KG1 (cell line): ENCODE measurements at places on chromosomes 3 and 15.

- no peak for DNase-seq
Observed at GRCh38 chr3:161894657-161895056, 398.0 kb downstream of the OTOL1 start.

DNA sequence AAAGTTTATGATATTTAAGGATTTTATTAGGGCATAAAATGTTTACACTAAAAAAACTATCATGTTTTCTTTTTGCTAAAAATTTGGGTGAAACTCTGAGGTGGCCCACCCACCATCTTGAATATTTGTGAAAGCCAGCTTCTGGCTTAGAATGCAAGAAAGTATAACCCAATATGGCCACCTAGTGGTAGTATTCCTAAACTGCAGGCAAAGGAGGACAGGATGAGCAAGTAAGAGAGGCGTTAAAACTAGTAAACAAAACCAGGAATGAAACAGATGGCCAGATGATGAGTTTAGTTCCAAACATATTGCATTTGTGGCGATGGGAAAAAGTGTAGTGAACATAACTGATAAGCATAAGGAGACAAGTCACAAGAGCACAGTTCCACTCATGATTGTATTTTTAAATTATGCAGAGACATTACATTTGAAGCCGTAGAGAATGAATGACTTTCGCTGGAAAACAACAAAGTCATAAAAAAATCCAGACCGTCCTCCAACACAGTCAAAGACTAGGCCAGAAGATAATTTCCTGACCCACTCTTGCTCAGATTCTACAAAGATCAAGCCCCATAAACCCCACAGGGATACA lies 103.3 kb upstream of the PRTG start:
- peak; percentile 13 for DNase-seq

DNA sequence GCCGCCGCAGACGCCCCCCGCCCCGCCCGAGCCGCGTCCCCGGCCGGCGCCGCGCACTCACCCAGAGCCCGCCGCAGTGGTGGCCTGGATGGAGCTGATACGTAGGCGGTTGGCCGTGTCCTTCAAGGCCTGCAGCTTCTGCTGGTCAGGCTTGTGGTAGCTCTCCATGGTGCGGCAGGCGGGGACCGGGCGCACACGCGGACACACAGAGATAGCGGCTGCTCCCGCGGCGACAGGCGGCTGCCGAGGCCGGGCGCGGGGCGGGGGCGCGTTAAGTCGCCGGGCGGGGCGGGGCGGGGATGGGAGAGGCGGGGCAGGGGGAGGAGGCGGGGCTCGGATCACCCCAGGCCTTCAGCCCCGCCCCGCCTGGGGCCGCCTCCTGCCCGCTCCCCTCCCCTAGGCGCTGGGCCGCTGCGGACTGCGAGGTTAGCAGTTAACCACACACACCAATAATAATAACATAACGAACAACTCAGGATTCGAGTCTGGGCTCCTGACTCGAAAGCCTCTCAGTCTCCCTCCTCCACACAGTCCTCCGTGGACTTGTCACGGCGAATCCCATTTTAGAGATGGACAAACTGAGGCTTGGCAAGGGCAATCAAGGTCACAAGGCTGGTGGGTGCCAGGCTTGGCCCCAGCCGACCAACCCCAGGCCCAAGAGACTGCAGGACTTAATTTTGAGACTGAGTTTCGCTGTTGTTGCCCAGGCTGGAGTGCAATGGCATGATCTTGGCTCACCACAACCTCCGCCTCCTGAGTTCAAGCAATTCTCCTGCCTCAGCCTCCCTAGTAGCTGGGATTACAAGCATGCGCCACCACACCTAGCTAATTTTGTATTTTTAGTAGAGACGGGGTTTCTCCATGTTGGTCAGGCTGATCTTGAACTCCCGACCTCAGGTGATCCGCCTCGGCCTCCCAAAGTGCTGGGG lies at the start of gene TKT:
Gene TKT (minus strand): TSS at position 248 of the 929 bp plus-strand sequence. CDS start 80 bp downstream, at position 168.
- peak; percentile 76 for DNase-seq

DNA sequence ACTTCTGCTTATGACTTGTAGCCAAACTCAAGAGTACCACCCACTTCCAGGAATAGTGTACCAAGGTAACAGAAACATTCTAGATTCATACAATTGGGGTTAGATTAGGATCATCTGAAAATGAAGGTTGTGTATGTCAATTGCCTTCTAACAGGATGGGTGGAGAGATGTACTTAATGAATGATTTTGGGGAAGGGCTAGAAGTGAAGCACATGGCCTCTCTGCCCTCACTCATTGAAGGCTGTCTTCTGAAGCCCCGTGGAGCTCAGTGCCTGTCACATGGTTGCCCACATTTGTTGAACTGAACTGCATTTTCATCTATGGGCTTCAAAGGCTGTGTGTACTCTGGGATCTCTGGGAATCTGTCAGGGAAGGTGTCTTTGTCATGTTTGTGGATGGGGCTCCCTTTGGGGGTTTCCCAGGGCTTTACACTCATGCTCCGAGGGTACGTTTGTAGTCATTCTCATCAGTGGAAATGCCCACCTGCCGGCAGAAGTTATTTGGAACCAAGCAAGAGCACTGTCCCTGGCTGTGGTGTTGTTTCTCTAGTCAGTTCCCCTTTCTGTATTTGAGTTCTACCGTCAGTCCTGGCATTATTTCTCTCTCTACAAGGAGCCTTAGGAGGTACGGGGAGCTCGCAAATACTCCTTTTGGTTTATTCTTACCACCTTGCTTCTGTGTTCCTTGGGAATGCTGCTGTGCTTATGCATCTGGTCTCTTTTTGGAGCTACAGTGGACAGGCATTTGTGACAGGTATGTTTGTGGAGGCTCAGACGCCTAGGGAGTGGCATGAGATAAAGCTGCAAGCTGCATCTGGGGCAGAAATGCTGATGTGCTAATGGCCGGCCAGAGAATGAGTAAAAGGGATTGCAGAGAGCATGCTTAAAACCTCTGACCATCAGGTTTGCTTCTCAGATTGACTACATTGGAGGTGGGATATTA lies 22.4 kb downstream of the CD86 start:
- no peak for DNase-seq

GRCh38 chr3:29694783-29695182 lies 413.9 kb downstream of the RBMS3 start:
- no peak for DNase-seq

DNA sequence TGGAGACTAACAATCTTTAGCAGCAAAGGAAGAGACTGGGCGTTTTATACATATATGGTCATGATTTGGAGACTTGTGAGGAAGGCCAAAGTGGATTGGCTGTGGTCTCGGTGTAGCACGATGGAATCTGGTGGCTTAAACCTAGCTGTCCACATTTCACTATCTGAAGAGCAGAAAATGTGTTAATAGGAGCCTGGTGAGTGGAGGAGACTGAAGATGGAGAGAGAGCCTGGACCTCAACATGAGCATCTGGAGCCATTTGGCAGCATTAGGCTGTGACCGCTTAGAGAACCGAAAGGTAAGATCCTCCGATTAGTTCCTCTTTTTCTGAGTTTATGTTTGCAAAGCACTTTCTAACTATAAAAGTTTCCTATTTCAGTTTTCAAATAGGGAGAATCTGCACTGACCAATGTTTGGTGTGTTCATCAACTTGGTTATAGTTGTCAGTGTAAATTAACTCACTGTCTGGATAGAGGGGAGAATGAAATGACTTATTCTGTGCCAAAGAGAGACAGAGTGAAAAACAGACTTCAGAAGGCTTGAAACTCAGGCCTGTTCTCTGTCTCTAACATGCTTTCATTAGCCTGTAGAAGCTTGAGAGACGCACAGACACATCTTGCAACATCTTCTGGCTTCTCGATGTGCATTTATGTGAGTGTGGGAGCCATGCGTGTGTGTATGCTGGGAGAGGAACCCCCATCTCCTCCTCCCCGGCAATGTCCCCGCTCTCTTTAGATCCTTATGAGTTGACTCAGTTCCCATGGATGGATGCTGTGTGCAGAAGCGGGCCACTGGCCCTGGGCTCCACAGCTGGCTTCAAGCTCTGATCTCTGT lies 244.7 kb upstream of the TBL1XR1 start:
- DNase-seq = peak; percentile 28

DNA sequence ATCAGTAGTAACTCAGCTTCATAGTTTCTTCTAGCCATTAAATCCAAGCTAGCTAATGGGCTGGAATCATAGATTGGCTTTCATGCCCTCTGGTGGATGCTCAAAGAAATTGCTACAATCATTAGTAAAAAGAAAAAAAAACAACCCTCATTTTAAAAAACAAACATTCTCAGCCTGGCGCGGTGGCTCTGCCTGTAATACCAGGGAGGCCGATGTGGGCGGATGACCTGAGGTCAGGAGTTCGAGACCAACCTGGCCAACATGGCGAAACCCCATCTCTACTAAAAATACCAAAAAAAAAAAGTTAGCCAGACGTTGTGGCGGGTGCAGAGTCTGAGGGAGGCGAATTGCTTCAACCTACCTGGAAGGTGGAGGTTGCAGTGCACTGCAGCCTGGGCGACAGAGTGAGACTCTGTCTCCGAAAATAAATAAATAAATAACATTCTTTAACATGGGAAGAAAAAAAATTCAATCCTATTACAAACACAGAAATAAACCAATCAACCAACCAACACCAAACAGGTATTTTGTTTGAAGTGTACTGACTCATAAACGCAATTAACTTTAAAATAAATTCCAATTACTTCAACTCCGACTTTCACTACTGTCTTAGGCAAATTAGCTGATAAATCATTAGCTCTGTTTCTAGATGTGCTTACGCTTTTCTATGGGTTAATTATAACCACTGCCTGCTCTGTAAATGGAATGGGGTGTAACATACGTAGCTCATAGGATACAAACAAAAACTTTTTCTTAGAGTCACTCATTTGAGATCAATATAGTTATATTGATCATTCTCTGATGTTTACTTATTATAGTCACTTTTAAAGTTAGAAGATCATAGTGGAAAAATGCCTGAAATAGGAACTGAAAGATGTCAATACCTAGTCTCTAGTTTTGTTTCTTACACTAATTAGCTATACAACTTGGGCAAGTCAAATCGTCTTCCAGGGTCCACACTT lies 24.9 kb downstream of the TMEM207 start:
- DNase-seq = peak; percentile 42

- DNase-seq = no peak
Observed at GRCh38 chr3:105553851-105554250, 187.1 kb downstream of the ALCAM start.

- peak; percentile 31 for DNase-seq
Observed at GRCh38 chr3:71652781-71653413, 69.4 kb upstream of the FOXP1 start.

GRCh38 chr3:128009952-128010846 lies 42.0 kb upstream of the SEC61A1 start:
- no peak for DNase-seq

DNA sequence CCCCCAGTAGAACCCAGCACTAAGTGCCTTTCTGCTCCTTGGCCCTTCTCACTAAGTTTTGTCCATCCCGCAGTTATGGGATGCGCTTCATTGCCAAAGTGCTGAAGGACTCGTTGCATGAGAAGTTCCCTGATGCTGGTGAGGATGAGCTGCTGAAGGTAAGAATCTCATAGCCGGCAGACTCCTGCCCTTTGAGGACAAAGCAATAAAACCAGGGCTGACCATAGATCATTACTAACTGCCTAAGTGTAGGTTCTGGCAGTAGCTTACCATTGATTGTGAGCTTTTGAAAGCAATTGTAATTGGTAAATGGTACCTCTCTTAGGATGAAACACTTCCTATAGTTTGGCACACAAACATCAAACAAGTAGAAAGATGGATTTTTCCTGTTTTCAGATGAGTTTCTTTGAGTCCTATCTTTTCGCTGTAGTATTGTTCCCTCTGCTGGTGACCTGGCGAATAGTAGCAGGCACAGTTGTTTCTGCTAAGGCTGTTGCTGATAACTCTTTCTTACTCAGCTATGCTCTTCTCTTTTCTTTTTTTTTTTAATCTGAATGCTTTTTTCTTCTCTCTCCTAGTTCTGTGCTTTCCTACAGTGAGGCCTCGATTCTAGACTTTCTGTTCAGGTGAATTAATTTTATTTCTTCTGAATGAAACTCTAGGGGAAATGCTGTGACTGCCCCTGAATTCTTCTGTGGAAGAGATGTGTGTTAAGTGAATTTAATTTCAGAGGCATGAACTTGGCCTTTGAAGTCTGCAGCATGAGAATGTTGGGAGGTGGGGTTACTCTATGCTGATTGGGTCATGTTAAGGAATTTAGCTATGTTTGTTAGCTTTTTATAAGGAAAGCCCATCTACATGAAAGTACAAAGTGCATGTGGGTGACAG lies 47.4 kb upstream of the CRTC3 start:
- peak; percentile 51 for DNase-seq

DNA sequence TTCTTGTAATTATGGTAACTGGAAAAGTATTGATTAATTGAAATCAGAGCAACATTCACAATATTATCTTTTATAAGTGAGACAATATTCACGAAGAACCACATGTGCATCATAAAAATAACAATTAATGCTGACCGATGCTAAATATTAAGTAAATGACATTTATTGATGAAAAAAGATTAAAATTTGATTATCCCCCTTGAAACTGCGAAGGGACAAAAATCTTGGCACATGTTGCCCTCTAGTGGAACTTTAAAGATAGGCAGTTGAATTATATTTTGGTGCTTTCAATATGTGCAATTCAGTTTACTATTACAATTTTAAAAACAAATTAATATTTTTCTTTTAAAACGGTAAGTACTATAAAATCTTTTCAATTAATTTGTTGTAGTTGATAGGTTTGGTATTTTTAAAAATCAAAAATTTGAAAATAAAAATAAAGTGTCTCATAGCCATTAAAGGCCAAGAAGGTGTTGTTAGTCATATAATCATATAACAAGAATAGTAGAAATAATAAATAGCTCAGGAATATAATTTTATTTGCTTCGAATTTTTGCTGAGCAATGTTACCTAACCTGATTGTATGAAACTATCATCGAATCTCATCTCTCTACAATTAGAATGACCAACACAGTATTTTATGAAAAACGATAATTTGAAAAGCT lies 270.2 kb downstream of the ROBO1 start:
- no peak for DNase-seq

- no peak for DNase-seq
Observed at GRCh38 chr15:73928241-73928579, 1.9 kb downstream of the LOXL1 start.
